ENCODE measurements at places on chromosomes 3 and 15.

DNA sequence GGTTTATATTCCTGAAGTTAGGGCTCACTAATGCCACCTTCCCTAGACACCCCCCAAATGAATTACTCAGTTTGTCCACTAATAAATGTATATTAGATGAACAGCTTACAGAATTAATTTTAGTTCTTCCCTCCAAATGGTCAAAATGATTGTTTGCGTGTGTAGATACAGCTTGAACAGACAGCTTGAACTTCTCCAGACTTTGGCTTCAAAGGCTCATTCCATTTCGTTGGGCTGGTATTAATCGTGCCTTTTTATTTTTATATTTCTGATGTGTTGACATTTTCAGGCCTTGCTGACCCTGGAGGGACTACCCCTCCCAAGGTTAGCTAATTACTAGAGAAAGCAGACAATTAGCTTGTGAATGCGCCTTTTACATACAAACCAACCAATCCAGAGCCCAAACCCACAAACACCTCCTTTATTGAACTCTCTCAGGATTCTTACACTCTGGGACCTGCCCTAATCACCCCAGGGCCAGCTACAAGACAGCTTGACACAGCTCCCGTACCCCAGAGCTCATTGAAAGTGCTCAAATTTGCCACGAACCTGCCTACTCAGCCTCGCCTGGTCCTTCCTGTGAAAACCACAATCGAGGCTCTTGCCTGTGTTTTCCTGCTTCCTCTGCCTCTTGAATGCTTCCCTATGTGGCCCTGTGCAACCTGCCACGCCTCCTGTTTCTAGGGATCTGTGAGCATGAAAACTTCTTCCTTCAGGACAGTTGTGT lies 40.3 kb downstream of the RPL22L1 start:
- no peak for DNase-seq

DNA sequence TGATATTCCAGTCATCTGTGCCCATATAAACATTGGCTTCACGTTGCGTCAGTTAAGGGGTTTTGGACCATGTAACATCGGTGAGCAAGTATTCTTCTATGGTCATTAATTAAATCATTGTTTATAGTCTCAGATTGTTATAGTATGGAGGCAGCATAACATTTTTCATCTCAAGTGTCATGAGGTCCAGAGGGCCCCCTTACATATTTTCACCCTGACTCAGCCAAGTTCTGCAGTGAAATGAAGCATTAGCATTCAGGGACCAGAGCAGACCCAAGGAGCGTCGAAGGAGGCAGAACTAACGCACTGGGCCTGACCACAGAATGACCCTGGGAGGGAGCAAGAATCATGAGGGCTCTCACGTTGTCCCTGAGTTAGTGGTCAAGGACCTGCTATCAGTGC lies 171.5 kb downstream of the LRTM1 start:
- peak; percentile 90 for DNase-seq

DNA sequence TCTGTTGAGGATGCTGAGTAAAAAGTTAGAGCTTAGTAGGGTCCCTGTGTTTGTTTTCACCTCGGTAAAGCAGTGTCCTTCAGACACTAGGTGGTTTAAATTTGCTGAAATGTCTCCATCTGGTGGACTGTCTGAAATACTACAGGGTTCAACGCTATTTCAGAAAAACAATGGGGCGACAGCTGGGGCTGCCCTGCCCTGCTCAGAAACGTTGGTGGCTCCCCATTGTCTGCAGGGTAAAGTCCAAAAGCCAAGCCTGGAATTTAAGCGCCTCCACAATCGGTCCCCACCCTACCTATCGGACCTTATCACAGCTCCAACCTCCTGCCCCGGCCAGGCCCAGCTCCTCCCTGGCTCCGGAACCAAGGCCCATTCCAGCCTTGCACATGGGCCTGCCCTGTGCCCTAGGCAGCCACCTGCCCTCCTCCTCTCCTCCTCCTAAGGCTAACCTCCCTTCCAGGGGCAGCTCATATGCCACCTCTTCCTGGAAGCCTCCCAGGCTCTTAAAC lies 4.3 kb upstream of the TSEN2 start:
- DNase-seq = peak; percentile 71

DNA sequence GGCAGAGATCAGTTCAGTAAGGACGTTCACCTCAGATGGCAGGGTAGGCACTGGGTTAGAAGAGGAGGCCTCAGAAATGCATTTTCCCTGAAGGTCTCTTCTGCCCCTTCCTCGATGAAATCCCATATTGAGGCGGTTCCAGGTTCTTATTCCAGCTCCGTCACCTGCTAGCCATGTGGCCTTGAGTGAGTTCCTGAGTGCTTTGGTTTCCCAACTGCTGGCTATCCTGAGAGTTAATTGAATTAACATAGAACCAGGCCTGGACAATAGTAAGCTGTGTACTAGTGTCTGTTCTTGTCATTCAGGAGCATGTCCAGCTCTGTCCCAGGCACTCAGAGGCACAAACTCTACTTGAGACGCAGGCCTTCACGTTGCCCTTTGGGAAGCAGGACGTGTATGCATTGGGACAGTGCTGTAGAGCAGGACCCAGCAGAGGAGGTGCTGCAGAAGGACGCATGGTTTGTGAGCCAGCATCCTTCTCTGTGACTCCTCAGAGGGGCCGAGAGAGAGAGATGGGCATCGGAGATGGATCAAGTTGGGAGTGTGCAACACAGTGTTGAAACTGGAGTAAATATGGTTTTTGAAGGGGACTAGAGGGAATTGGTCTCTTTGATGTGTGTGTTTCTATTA lies 114.2 kb downstream of the ASB7 start:
- no peak for DNase-seq

DNA sequence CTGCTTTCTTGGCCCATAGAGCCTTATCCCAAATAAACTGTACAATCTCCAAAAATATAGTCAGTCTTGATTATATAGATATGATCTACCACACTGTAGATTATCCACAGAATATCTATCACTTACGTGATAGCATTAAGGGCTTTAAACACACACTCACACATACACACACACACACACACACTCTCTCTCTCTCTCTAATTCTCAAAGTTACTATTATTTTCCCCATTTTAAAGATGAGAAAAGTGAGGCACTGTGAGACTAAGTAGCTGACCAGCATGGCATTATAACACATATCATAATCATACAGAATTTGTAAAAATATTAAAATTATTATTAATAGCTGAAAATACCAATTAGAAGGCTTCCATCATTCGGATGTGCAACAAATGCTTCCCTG lies 4.2 kb downstream of the TBC1D5 start:
- DNase-seq = no peak

GRCh38 chr3:184209146-184209923 lies 20.1 kb upstream of the VWA5B2 start:
- no peak for DNase-seq

GRCh38 chr3:31841515-31841914 lies 139.5 kb downstream of the OSBPL10 start:
- no peak for DNase-seq

DNA sequence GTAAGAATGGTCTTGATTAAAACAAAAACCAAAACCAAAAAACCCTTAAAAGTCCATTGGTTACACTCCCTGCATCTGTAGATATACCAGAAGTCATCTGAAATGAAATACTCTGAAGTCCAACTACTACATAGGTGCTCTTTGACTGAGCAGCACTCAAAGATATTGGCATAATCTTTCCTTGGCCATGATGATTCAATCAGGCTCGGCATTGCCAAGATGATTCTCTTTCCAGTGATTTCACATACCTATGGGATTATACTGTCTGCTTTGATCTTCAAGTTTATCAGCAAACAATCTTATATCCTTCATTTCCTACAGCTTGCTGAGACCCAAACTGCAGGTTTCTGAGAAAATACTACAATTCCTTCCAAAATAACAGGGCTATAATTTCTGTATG lies 35.9 kb upstream of the DIPK2A start:
- DNase-seq = no peak

- peak; percentile 94 for DNase-seq
Measured at GRCh38 chr15:85625856-85626255, 168.9 kb downstream of the KLHL25 start.

- DNase-seq = no peak
Measured at GRCh38 chr15:80597076-80597475, 98.0 kb upstream of the ABHD17C start.

DNA sequence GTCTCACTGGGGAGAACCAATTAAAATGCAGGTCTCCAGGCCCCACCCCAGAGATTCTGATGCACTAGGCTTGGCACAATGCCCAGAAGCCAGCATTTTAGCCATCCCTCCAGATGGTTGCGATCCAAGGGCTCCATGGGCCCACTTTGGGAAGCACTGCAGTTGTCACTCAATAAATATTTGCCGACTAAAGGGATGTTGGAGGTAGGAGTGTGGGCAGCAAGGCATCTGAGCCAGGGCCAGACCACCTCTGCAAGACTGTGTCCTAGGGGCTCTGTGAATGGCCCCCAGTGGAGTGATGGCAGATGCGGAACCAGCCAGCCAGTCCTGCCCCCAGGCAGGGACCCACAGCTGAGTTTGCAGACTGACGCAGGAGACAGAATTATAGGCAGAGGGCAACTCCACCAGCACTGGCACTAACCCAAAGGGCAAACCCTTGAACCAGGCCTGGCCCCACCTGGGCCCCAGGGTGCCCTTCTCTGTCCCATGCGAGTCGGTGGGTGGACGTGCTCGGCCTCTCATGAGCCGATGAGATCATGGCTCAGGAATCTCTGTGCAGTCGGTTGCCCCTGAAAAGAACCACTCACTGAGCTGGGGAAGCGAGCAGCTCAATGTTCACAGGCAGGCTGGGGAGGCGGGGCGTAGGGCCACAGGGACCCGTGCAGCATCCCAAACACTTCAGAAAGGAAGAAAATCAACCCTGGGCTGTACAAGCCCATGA lies 49.7 kb downstream of the SEMA5B start:
- peak; percentile 66 for DNase-seq

DNA sequence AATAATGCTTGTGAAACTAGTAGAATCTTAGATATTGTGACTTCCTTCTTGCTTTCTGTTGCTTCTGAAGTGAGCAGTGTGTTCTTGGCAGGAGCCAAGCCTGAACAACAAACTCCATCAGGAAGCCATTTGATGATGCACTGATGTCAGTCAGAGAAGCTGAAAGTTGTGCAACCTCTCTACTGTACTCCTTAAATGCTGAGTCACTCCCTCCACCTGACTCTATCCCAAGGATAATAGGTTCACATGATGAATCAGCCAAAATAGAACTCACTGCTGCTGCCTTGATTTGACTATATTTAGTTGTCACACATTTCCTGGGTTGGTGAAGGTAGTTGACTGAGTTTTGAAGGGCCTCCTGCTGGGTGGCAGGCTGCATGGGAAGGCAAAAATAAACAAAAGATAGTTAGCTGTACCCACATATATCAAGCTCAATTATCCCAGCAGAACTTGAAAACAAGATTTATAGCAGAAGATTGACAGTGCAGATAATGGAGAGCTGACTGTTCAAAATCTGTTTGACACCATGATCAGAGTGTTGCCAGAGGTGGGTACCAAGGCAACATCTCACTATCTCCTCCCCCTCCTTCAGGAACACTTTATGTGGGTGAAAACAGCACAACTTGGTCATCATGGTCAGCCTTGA lies 328.4 kb upstream of the DPH6 start:
- peak; percentile 81 for DNase-seq

DNA sequence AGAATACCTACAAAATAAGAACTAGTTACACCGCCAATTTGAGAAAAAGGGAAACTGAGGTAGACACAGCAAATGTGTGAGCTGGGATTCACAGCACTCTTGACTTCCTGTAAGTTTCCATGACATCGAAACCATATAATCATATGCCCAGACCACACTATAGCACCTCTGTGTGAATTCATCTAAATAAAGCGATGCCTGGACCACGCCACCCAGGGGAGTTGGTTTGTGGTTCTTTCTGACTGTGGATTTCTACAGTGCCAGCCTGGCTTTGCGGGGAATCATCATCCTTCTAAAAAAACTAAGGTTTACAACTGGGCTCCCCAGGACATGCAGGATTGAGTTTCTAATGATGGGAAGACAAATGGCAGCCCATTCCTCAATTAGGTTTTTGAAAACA lies 23.5 kb upstream of the CA12 start:
- no peak for DNase-seq

DNA sequence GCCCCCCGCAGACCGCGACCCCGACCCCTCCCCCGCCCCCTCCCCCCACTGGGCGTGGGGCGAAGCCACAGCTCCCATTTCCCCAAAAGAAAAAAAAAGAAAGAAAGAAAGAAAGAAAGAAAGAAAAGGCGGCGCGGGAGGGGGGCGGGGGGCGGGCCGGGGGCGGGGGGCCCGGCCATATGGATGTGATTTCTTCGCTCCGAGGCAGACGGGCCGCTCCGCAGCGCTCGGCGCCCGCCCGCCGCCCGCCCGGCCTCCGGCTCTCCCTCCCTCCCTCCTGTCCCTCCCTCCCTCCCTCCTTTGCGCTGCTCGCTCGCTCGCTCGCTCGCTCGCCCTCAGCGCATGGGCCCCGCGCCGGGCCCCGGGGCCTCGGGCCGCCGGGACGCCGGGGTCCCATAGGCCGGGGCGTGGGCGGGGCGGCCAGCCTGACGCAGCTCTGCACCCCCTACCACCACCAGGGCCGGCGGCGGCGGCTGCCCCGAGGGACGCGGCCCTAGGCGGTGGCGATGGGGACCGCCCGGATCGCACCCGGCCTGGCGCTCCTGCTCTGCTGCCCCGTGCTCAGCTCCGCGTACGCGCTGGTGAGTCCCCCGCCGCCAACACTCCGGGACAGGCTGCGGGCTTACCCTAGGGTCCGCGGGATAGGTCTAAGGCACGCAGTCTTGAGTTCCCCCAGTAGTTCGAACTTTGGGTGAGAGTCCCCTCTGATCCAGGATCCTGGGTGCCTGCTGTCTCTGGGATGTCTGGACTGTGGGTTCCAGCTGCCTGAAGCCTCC lies 5.7 kb downstream of the PTH1R start:
- peak; percentile 27 for DNase-seq

GRCh38 chr15:82597815-82598214 lies 49.3 kb downstream of the CPEB1 start:
- no peak for DNase-seq

GRCh38 chr15:40873694-40874561 lies at the start of gene RHOV:
RHOV (minus strand) TSS chr15:40874234; CDS start chr15:40874139, 95 bp downstream.
- peak; percentile 53 for DNase-seq

DNA sequence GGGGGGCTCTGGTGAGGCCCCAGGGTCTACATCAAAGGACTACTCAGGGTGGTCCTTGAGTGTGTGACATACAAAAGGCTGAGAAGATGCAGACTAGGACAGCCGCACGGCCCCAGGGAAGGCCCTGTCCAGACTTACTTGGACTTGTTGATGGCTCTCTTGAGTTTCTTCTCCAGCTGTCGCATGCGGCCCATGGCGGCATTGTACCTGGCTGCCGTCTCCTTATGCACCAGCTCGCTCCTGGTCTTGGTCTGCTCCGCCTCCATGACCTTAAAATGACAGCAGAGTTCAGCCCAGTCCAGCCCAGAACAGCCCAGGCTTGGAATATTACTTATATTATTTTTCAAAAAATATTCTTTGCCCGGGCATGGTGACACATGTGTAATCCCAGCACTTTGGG lies 56.0 kb downstream of the CAPN7 start:
- no peak for DNase-seq

DNA sequence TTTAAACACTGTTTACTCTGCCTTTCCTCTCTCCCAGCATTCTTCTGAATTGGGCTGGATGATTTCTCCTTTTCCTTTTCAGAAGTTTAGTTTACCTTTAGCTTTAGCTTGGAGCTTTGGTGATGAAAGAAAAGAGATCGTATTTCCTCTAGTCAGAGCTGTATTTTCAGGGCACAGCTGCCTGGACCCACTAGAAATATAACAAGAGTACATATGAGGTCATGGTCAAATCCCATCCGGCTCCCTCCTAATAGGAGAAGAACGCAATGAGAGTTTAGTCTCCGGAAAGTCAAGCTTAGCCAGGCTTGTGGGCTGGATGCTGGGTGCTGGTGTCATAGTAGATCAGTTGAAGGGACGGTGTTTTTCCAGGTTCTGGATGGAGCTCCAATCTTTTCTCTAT lies 177.1 kb upstream of the PFN2 start:
- peak; percentile 94 for DNase-seq
